ENCODE measurements at places on chromosomes 7 and 10.
A peak's percentile ranks its signal among the peaks of the same experiment; 100 is the strongest.

- no peak for DNase-seq
Measured at GRCh38 chr7:77467408-77467807, 51.3 kb upstream of the GSAP start.

- DNase-seq: no peak
Measured at GRCh38 chr10:86447432-86447831, 74.2 kb downstream of the WAPL start.

GRCh38 chr10:21810582-21811244 lies 192.8 kb downstream of the DNAJC1 start:
- DNase-seq: no peak

DNA sequence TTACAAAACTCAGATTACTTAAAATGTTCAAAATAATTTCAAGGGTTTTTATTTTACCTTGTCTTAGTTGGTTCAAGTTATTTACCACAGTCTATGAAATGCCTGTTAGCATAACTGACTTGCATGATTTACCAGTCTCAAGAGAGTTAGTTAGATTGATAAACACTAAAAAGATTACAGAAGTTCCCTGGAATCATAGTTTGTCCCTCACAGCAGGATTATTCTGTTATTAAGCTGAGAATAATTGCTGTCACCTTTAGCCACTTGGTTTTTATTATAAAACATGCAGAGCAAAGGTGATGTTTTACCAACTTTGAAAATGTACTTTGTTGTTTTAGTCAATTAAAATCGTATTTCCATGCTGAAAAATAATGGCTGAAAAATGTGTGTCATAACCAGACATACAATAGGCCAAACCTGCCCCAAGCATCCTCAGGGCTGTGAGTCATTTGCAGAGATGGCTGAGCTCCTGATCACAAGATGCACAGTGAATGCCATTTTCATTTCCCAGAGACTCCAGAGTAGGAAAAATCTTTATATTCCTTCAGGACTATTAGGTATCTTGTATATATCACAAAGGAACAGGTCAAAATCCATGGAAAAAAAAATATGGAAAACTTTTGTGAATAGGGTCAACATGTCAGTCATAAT lies 87.8 kb upstream of the DKK1 start:
- no peak for DNase-seq

DNA sequence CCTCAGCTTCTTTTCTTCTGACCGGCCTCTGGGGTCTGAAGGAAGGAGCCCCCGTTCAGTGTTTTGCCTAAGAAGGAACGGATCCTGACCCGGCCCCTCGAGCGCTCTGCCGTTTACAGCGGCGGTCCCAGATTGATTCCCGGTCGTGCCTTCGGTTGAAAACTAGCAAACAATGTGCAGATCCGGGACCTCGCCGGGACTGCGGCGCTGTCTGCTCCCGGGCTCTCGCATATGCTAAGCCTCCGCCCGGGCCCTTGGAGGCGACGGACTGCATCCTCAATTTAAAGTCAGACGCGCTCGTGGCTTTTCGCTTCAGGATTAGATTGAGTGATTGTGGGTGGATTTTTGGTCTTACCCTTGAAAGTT lies 559 bp downstream of the DBF4 start:
- peak; percentile 87 for DNase-seq

GRCh38 chr10:9602998-9603397 lies 1414.7 kb upstream of the CELF2 start:
- no peak for DNase-seq

DNA sequence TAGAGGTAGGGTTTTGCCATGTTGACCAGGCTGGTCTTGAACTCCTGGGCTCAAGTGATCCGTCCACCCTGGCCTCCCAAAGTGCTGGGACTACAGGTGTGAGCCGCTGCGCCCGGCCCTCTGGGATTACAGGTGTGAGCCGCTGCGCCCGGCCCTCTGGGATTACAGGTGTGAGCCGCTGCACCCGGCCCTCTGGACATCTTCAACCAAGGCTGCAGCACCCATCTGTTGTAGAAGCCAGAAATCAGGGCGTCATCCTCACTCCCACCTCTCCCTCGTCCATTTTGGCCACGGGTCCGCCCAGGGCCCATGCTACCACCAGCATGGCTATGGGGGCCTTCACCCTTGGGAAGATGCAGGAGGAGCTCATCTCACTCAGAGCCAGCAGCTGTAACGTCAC lies 38.5 kb upstream of the EBF3 start:
- DNase-seq: no peak

DNA sequence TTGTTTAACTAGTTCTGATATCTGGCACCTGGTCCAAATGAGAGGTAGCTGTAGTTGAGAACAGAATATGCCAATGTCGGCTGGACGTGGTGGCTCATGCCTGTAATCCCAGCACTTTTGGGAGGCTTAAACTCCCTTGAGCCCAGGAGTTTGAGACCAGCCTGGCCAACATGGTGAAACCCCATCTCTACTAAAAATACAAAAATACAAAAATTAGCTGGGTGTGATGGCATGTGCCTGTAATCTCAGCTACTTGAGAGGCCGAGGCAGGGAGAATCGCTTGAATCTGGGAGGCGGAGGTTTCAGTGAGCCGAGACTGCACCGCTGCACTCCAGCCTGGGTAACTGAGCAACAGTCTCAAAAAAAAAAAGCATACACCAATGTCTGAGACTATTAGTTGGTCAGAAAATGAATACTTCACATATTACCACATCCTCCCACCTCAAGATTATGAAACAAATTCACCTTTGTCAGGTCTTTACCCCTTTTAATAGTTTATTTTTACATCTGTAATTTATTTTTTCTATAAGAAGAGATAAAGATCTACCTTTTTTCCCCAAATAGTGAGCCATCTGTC lies 38.8 kb downstream of the EPC1 start:
- no peak for DNase-seq

- peak; percentile 15 for DNase-seq
Measured at GRCh38 chr10:131733596-131733995, 167.2 kb upstream of the PPP2R2D start.

GRCh38 chr10:62075912-62076311 lies 174.4 kb downstream of the ARID5B start:
- DNase-seq: no peak

- peak; percentile 59 for DNase-seq
Measured at GRCh38 chr7:34928052-34928451, 109.2 kb downstream of the DPY19L1 start.

DNA sequence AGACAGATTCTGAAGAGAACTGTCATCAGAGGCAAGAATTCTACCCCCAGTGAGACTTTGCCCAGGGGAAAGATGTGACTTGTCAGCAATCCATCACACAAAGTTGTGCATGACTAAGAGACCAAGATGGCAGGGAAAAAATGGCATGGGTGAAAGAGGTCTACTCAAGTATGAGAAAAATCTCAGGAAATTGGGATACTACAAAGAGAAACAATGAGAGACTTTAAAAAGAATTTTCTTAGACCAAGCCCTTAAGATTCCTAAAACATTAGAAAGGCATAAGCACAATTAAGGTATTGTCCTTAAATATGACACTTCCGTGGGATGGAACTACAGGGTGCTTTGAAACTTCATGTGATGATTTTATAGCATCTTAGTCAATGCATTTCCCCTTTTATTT lies 45.6 kb upstream of the PDE1C start:
- no peak for DNase-seq

- DNase-seq: no peak
Measured at GRCh38 chr10:76442113-76442512, 1010.7 kb downstream of the LRMDA start.

DNA sequence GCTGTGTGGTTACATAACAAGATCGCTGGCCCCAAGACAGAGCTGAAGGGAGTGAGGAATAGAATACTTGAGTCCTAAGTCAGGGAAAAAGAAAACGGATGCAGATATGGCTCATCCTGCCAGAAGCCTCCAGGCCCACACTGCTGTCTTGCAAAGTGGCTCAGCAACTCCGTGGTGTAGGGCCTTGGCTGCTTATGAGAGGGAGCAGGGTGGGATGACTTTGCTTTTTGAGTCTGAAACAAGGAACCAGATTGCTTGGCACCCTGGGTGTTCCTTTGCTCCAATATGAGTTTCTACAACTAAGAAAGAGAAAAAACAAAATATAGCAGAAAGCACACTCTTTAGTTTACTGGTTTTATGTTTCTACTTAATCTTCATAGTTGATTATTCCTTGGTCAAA lies 193.8 kb upstream of the WDR11 start:
- DNase-seq: no peak

DNA sequence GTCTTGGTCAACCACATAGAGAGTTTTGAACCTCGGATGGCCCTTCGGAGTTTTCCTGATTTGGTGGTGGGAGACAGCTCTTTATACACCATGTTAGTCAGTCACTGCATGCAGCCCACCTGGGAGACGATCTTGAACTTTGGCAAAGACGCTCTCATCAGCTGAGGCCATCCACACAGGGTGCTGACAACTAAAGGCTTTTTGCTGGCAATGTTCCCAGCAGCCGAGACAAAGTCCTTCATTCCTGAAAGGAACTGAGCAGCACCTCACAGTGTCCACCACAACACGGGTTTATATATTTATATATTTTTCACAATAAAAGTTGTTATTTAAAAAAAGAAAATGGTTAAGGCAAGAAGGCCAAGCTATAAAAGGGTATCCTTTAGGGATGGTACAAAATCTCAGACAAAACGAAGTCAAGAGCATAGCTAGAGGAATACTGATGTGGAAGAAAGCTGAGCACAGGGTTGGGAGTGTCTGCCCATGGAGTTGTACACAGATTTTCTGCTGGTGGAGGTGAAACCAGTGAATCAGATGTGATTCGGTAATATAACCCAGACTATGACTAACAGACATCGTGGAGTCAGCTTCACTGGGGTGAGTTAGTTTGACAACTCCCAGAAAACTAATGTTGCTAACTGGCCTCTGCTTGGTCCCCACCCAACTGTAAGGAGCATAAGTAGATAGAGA lies 27.4 kb upstream of the CAPZA2 start:
- DNase-seq: no peak

DNA sequence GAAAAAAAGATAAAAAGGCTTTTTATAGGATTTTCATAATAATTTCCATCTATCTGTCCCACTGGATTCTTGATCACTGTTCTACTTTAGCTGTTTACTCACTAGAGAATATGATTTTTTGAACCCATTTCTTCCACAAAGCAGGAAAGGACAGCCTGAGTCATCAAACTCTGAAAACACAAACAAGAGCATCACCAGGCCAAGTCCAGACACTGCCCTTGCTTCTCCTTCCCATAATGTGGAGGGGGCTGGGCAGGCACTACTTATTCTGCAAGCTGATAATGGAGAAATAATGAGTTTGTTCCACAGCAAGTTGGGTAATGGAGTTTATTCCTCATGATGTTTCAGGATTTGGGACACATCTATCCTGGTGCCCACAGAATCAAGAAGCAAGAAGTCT lies 13.0 kb upstream of the KCNIP2 start:
- no peak for DNase-seq

- DNase-seq: no peak
Measured at GRCh38 chr10:8159341-8160165, 105.1 kb downstream of the GATA3 start.

GRCh38 chr10:95026461-95026860 lies 42.8 kb downstream of the CYP2C8 start:
- DNase-seq: no peak

Data from stomach (tissue), 19 donors.